H9 (cell line): ENCODE measurements at places on chromosomes 2 and 18. TPM values are rescaled to one million over a fixed set of nuclear protein-coding genes. Genes with fewer than 3 reads are reported as not detected.

The AMER3 gene
- total RNA-seq, result 0.59 TPM in 2 replicates

The AQP12A gene
- not detected in 2 replicates for total RNA-seq

The CRYBA2 gene
- not detected in 2 replicates for total RNA-seq

The OSR1 gene
- total RNA-seq, result 0.24 and 0.35 TPM in 2 replicates

The SP140 gene
- total RNA-seq, result 0.31 and 0.70 TPM in 2 replicates
